ENCODE measurements at places on chromosomes 4 and X. TPM values are rescaled to one million over a fixed set of nuclear protein-coding genes. Genes with fewer than 3 reads are reported as not detected.

GRCh38 chrX:24276015-24276414, 37.9 kb downstream of the SUPT20HL2 start:
- no peak for DNase-seq

DNA sequence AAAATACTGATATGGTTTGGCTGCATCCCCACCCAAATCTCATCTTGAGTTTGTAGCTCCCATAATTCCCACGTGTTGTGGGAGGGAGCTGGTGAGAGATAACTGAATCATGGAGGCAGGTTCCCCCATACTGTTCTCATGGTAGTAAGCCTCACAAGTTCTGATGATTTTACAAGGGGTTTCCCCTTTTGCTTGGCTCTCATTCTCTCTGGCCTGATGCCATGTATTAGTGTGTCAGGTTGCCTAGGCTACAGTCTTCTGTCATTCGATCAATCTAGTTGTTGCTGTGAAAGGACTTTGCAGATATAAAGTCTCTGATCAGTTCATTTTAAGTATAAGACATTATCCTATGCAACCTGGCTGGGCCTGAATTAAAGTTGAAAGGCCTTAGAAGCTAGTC, 209.3 kb upstream of the MAOA start:
- no peak for DNase-seq

- DNase-seq: no peak
Measured at GRCh38 chr4:11702886-11703557, 274.3 kb upstream of the HS3ST1 start.

GRCh38 chrX:140132937-140133336, 167.6 kb upstream of the CXorf66 start:
- DNase-seq: no peak

DNA sequence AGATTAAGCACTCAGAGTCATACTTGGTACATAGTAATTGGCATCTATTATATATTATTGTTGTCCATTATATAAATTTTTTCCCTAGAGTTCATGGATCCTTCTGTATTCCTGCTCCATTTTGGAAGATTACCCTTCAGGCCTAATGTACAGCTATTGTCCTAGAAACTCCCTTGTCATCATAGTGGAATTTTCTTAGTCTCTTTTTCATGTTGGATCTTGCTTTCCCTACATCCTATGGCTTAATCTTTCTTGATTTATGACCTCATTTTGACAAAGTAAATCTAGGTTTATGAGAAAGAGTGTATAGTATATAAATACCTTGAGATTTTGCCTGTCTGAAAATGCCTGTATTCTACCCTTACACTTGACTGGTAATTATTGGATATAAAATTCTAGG, 22.1 kb downstream of the ARMCX4 start:
- no peak for DNase-seq

DNA sequence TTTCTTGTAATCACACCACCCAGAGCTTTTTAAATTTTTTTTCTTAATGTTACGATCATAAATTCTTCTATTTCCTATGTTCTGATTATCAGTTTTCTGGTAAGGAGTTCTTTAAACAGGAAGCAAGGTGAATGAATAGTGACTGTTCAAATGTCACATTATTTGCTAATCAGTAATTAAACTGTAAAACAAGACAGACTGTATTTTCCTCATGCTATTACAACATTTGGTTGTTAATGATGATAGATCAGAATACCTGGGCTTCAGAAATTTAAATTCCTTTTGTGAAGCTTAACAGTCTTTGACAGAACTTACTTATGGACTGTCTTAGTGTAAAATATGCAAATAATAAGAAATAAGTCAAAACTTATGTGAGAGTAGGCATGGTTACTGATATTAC, 41.4 kb downstream of the CLCN3 start:
- DNase-seq: no peak

- DNase-seq: no peak
Measured at GRCh38 chr4:145723336-145723735, 43.4 kb downstream of the C4orf51 start.

GRCh38 chrX:2410279-2411020, 90.3 kb downstream of the DHRSX start:
- DNase-seq: no peak

- no peak for DNase-seq
Measured at GRCh38 chrX:154379569-154379951, 465 bp downstream of the EMD start.

DNA sequence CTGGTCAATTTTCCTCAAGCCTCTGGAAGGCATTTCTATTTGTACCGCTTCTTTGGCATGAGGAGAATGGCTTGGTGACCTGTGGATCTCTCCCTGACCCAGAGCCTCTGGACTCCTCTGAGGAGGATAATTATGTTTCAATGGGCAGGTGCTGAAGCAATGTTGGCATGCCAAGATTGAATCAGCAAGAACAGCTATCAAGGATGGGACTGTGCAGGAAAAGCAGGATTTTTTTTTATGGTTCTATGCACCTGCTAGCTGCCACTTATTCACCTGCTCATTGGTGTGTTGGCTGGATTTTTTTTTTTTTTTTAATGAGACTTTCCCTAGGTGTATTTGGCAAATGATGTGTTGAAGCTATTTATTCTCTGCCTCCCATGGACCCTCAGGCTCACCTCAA, 821.2 kb downstream of the RPA4 start:
- no peak for DNase-seq

- no peak for DNase-seq
Measured at GRCh38 chrX:6968231-6968630, 179.3 kb upstream of the STS start.

- no peak for DNase-seq
Measured at GRCh38 chr4:14237911-14238310, 610.4 kb upstream of the BOD1L1 start.

GRCh38 chr4:82954212-82954611, 53.7 kb downstream of the THAP9 start:
- no peak for DNase-seq

GRCh38 chrX:133813971-133814370, 171.4 kb downstream of the GPC3 start:
- no peak for DNase-seq

DNA sequence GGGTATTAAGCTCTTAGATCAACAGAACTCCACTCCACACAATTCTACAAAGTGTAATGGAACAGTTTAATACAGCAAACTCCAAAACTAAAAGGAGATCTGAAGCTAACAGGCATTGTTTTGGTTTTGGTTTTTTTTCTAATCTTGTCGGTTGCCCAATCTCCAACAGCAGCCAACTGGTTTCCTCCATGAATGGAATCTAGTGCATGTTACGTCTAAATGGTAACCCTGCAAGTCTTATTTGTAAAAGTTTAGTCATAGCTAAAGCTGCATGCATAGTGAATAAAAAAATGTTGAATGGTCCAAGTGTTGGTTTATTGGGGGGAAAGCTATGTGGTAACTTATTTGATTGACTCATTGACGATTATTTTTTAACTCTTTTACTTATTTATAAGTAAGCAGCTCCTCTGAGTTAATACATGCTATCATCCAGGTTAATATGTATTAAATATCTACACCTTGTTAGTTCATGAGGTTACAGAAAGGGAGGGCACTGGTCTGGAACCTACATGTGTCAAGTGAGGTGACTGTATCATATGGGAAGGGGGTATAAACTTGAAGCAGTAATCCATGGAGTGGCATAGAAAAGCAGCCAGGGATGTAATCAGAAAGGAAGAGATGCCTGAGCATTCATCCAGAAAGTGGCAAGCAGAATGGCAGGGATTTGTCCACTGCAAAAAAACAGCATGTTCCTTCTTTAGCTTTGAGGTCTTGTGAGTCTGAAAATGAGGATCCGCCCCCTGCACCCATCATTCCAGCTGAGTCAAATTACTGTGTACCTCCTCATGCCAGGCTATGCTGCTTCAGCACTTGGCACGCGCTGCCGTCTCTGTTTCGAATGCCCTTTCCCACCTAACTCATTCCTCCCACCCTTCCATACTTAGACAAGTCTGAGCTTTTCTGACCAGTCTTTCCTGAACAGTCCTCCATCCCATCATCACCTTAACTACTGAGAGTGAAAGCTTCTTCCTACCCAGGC, 81.7 kb downstream of the PDGFC start:
- DNase-seq: no peak

- DNase-seq: no peak
Measured at GRCh38 chrX:150366951-150367545, 3.9 kb downstream of the MAMLD1 start.

The G6PD gene
- 59.8 TPM for total RNA-seq

The CYTL1 gene
- total RNA-seq: not detected

The DNAAF6 gene
- total RNA-seq: not detected

The MCF2 gene
- not detected for total RNA-seq

The HTRA3 gene
- 6.8 TPM for total RNA-seq

The NSDHL gene
- total RNA-seq: 41.0 TPM

The GAGE13 gene
- total RNA-seq: not detected

The IBSP gene
- total RNA-seq: not detected

The GUCY1B1 gene
- total RNA-seq: 1.4 TPM

The XKRX gene
- total RNA-seq: 2.3 TPM

The FOXP3 gene
- 0.83 TPM for total RNA-seq

All from esophagus squamous epithelium (tissue), 5 donors.